ENCODE measurements at places on chromosomes 7 and 10.

GRCh38 chr7:87878208-87878735, 2.0 kb downstream of the DBF4 start:
- no peak for DNase-seq

DNA sequence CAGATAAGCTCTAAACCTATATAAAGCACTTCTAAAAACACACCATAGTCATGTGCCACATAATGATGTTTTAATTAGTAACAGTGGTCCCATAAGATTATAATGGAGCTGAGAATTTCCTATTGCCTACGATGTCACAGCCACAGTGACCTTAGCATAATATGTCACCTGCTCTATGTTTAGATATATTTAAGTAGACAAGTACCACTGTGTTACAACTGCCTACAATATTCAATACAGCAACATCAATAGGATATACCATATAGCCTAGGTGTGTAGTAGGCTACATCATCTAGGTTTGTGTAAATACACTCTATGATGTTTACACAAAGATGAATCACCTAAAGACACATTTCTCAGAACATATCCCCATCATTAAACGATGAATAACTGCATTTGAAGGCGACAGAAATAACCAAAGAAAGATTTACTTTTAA, 24.5 kb downstream of the GPR22 start:
- no peak for DNase-seq

DNA sequence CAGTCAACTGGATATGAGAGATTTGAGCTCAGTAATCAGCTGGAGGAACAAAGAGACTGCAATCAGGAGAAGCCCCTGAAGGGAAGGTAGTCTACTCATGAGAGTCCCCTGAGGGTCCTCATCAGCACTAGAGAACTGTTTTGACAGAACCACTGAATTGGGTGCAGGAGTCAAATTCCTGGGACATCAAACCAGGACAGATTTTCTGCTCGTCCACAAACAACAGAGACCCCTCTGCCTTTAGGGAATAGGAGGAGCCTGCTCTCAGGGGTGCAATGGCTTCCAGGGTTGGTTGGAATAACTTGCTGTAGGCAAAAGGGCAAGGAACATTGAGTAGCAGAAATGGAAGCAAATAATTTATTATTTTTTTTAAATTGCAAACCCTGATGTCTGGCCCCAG, 21.9 kb upstream of the NEUROD6 start:
- DNase-seq: no peak

DNA sequence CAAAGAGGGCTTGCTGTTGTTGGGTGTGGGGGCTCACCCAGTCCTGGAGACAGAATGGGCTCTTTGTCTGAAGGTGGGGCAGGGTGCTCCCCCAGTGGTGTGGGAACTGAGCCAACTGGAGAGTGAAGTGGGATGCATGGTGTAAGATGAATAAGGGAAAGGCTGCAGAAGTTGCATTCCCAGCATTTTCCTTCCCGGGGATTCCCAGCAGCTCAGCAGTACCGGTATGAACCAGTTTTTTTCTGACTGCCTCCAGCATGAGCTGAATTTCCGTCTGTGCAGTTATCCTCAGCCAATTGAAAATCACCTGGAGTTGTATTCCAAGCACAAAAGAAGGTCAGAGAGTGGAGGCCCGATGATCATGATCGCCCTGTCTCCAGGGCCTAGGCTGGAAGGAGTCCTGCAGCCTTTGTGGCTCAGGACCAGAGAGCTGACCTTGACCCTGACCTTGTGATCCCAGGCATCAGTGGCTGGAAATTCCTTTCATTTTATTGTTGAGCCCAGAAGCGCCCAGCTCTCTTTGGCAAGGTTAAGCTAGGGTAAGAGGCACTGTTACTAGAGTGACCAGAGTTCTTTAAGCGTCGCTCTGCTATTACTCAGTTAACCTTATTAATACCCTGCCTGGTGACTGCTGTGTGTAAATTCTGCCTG, 33.4 kb downstream of the OGDH start:
- peak; percentile 50 for DNase-seq

DNA sequence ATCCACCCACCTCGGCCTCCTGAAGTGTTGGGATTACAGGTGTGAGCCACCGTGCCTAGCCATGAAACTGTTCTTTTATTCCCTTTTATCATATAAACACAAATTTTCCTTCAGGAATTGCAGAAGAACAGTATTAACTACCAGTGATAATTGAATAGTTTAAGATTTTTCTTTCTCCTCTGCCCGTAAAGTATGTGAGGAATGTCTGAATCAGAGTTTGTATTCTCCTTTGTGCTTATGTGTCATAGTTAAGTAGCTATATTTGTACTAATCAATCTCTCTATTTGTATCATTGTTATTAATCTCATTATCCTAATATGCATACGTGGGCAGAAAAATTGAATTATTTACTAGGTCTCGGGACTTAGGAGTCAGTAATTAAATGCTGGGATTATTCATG, 83.6 kb downstream of the ZNF277 start:
- no peak for DNase-seq

DNA sequence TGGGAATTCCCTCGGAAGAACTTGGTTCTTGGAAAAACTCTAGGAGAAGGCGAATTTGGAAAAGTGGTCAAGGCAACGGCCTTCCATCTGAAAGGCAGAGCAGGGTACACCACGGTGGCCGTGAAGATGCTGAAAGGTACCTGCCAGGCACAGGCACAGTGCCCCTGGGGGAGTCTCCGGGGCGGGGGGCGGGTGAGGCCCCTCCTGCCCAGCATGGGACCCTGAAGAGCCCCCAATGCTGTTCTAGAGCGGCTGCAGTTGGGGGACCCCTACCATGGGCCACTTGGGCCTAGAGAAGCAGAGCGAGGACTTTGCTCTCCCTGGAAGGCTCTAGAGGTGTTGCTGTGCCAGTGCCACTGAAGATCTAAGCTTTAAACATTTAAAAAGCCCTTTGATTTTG, 21.6 kb upstream of the CSGALNACT2 start:
- DNase-seq: no peak

- no peak for DNase-seq
These were observed 78.4 kb downstream of the CARD11 start for GRCh38 chr7:2965301-2965700.

GRCh38 chr7:31065021-31065593, 13.0 kb downstream of the ADCYAP1R1 start:
- DNase-seq: no peak

GRCh38 chr10:128130051-128130450, 3.8 kb upstream of the MKI67 start:
- no peak for DNase-seq

- DNase-seq: no peak
These were observed 11.1 kb upstream of the VIM start for GRCh38 chr10:17216901-17217395.

DNA sequence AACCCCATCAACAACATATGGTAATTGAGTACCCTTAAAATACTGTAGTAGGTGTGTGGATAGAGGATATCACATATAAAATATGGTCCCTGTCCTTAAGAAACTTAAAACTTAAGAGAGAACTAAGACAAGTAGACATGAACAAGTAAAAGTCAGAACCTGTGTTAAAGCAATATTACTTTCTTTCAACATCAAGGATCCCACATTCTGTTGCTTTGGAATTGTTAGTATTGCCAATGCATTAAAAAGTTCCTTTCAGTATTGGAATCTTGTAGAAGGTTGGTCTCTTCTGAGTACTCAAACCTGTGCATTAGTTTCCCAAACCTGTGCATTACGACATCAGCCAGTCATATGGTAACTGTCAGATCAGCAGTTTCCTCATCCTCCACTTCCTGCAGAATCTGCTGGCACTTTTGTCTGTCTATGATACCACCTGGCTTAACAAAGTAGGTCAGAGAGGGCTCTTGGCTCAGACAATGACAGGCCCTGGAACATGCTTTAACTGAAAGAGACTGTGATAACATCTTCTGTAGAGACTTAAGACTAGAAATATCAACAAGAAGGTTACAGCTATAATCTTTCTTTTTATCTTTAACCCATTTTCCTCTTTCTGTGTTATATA, 56.5 kb downstream of the CCDC71L start:
- no peak for DNase-seq

DNA sequence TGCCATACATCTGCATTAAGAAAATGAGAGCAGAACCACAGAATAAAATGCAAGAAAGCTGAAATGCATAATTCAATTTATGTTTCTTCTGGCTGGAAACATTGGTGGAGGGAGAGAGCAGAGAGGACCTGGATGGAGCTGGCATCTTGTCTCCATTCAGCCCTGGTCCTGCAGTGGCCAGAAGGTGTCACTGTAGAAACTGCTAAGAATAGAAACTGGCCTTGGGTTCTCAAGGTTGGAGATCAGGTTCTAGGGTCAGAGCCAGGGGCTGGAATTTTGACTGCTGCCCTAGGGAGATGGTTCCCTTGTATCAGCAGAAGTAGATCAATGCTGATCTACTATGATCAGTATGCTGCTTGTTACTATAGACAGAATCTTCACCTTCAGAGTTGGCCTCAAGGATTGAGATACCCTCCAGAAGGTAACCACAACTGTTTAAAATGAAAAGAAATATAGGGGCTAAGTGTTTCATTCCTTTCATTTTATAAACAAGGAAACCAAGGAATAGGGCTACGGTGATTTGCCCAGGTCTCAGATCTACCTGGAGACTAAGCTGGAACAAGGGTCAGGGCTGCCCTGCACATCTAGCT, 13.1 kb downstream of the TAS2R41 start:
- no peak for DNase-seq

DNA sequence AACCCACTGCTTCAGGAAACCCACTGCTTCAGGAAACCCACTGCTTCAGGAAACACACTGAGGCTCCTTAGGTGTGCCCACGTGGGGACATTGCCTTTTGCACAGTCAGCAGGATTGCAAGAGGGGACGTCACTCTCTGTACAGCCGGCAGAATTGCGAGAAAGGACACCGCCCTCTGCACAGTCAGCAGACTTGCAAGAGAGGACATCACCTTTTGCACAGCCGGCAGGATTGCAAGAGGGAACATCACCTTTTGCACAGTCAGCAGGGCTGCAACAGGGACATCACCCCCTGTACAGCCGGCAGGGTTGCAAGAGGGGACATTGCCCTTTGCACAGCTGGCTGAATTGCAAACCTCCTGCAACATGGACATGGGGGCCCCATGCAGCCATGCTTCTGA, 407.6 kb downstream of the GLRX3 start:
- DNase-seq: no peak

GRCh38 chr7:69757528-69757927, 159.3 kb downstream of the AUTS2 start:
- no peak for DNase-seq

Data from NCI-H510A (cell line).